ENCODE measurements at places on chromosomes 6 and 20.

DNA sequence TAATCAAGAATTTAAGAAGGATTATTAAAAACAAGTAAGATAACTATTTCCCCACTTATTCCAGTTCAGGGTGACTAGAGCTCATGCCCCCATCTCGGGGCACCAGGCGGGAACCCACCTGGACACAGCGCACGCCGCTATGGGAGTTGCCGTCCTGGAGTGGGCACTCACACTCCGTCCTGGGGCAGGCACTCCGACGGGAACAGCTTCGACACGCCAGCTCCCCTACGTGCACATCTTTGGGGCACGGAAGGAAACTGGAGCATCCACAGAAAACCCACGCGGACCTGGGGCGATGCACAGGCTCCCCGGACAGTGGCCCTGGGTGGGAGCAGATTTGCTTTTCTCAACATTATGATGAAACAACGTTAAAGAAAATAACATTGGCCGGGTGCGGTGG lies 52.0 kb upstream of the GATA5 start:
- no peak for DNase-seq

GRCh38 chr6:29142309-29142708 lies 28.4 kb upstream of the OR2J2 start:
- DNase-seq: no peak

GRCh38 chr6:89464295-89464694 lies 31.3 kb downstream of the ANKRD6 start:
- no peak for DNase-seq

GRCh38 chr20:8800089-8800488 lies 268.8 kb upstream of the PLCB4 start:
- no peak for DNase-seq

DNA sequence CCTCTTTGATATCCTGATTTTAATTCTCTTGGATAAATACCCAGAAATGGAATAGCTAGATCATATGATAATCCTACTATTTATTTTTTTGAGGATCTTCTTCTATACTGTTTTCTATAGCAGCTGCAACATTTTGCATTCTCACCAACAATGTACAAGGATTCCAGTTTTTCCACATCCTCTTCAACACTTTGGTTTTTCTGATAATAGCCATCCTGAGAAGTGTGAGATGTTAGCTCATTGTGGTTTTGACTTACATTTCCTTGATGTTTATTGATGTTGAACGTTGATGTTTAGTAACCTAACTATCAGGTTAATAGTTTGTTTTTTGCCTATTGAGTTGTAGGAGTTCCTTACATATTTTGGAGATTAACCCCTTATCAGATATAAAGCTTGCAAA lies 217.3 kb downstream of the LRFN2 start:
- no peak for DNase-seq

GRCh38 chr6:63787021-63787420 lies 151.4 kb downstream of the PHF3 start:
- DNase-seq: no peak

DNA sequence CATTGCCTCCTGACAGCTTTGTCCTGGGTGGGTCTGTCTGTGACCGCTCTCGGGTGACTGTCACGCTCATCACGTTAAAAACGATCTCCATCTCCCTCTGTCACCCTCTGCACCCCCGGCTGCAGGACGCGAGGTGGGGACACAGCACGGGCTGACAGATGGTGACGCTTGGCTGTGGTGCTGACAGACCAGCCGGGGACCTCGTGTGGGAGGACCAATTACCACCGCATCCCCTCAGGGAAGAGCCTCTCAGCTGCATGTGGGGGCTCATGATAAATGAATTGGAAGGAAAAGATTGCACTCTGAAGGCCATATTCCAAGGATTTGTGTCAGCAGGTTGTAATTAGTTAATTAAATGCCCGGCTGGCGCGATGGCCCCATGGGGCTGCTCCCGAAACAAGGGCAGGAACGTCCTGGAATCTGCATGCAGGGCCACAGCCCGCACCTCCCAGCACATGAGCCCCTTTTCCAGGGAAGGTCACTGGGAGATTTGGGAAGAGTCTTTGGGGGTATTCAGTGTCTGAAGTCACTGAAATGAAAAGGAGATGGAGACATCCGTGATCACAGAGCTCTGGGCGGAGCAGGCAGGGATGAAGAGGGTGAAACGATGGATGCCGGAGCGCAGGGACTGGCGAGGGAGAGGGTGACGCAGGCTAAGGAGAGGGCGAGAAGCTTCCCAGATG lies 87.1 kb downstream of the ERMARD start:
- DNase-seq: no peak

- no peak for DNase-seq
Measured at GRCh38 chr6:13117570-13117969, 210.8 kb downstream of the TBC1D7 start.

DNA sequence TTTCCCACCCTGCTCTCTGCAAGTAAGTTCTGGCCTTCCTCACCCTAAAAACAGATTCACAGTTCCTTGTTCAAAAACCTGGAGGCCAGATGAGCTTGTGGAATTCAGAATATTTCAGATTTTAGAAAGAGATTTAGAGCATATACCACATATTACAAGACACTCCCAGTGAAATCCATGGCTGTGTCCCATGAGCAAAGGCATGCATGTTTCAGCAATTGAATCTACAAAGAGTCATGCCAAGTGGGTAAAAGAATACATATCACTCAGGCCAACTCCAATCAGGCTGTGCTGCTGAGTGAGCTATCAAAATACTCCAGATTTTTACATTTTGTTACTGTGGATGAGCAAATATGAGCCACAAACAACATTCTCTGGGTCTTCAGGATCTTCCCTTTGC lies 10.2 kb upstream of the NEDD9 start:
- no peak for DNase-seq

GRCh38 chr20:57301026-57301425 lies 28.6 kb upstream of the SPO11 start:
- DNase-seq: no peak

GRCh38 chr6:108947114-108947854 lies 99.1 kb downstream of the ARMC2 start:
- DNase-seq: no peak

- DNase-seq: no peak
Measured at GRCh38 chr6:145608850-145609249, 126.5 kb downstream of the EPM2A start.

GRCh38 chr6:69570106-69570505 lies 226.7 kb downstream of the LMBRD1 start:
- no peak for DNase-seq

- no peak for DNase-seq
Measured at GRCh38 chr6:155143029-155143577, 120.7 kb upstream of the CLDN20 start.

DNA sequence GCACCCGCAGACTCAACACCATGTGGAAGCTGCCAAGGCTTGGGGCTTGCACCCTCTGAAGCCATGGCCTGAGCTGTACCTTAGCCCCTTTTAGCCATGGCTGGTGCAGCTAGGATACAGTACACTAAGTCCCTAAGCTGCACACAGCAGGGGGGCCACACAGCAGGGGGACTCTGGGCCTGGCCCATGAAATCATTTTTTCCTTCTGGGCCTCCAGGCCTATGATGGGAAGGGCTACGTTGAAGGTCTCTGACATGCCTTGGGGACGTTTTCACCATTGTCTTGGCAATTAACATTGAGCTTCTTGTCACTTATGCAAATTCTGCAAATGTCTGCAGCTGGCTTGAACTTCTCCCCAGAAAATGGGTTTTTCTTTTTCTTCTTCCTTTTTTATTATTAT lies 103.3 kb downstream of the SLC16A10 start:
- no peak for DNase-seq

DNA sequence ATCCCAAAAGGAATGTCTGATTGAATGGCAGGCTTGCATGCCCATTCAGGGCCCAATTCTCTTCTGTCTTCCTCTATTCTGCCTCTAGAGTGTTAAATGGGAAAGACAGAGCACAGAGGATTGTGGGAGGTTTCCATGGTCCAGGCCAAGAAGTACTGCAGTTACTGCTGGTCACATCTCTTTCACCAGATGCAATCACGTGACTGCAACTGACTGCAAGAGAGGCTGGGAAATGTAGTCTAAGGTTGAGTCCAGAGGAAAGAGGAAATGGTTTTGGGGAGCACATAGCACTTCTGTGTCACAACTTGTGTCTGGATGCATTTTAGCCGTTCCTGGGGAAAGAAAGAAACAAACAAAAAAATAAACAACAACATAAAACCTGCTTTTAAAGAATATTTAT lies 336.4 kb upstream of the BTBD3 start:
- DNase-seq: no peak

DNA sequence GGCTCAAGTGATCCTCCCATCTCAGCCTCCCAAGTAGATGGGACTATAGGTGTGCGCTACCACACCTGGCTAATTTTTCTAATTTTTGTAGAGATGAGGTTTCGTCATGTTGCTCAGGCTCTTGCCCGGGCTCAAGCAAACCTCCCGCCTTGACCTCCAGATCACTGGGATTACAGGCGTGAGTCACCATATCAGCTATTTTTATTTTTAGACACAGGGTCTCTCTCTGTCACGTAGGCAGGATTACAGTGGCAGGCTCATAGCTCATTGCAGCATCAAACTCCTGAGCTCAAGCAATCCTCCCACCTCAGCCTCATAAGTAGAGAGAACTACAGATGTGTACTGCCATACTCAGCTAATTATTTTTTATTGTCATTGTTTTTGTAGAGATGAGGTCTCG lies 41.7 kb downstream of the SLC23A2 start:
- DNase-seq: no peak

GRCh38 chr20:38228436-38228835 lies 32.1 kb downstream of the KIAA1755 start:
- no peak for DNase-seq
